Fibroblast of villous mesenchyme (primary cell): ENCODE measurements at places on chromosomes 1 and 21. TPM values are rescaled to one million over a fixed set of nuclear protein-coding genes. Genes with fewer than 3 reads are reported as not detected.

Gene CDA
- 1.9 and 3.0 TPM in 2 replicates for total RNA-seq

Gene NTMT2
- total RNA-seq: not detected in 2 replicates

Gene AIM2
- total RNA-seq: 0.32 TPM in 1 of 2 replicates, not detected in the other

Gene LIN28A
- not detected in 2 replicates for total RNA-seq

Gene PTPRU
- total RNA-seq: 5.5 and 6.9 TPM in 2 replicates

Gene TSPEAR
- total RNA-seq: under 0.01 TPM in 1 of 2 replicates, not detected in the other

Gene ZSCAN20
- total RNA-seq: 7.7 and 10.4 TPM in 2 replicates

Gene LYPD8
- under 0.01 TPM in 1 of 2 replicates, not detected in the other for total RNA-seq

Gene C8B
- total RNA-seq: not detected in 2 replicates

Gene KRTAP12-2
- not detected in 2 replicates for total RNA-seq

Gene KDF1
- total RNA-seq: not detected in 2 replicates

Gene PRAMEF26
- total RNA-seq: not detected in 2 replicates

Gene PLPPR4
- total RNA-seq: 2.2 and 4.8 TPM in 2 replicates

Gene CFHR3
- total RNA-seq: not detected in 2 replicates

Gene ADGRL4
- total RNA-seq: 1.9 and 4.7 TPM in 2 replicates

Gene MYOG
- total RNA-seq: not detected in 2 replicates

Gene PODN
- 8.7 and 9.1 TPM in 2 replicates for total RNA-seq

Gene FAM151A
- not detected in 2 replicates for total RNA-seq
